Sigmoid colon (tissue), 7 donors: ENCODE measurements at places on chromosomes 12 and 14. TPM values are rescaled to one million over a fixed set of nuclear protein-coding genes. Genes with fewer than 3 reads are reported as not detected.
A peak's percentile ranks its signal among the peaks of the same experiment; 100 is the strongest.

The DBX2 gene
- total RNA-seq = not detected

The TDP1 gene
- total RNA-seq = 6.8 TPM

The LMNTD1 gene
- total RNA-seq = 1.5 TPM

The POTEM gene
- total RNA-seq = not detected

DNA sequence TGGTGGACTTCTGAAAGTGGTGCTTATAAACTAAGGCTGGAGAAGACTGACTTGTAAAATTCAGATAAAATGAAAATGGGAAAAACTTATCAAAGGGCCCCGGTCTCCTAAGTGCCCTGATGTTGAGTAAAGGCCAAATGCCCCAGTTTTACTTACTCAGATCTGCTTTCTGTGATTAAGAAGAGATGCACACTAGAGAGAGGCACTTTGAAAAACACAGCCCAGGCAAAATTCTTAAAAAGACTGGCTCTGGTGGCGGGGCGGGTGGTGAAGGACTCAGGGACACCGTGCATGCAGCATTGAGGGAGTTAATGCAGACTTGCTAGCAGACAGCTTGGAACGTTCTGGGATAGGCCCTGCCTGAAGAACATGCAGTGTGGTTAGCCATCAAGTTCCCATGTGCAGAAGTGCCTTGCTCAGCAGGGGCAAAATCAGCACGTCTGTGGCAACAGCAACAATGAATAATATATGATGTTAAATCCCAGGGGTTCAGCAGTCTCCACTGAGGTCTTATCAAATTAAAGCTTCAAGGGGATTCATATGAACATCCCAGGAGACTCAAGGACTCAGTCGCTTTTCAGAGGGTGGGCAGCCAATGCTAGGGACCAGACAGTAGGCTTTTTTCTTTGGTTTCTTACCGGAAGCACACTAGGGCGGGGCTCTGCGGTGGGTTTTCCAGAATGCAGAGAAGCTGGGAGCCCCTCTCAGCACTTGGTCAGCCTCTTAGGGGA is 105.0 kb downstream of the DAD1 start:
- DNase-seq = no peak

DNA sequence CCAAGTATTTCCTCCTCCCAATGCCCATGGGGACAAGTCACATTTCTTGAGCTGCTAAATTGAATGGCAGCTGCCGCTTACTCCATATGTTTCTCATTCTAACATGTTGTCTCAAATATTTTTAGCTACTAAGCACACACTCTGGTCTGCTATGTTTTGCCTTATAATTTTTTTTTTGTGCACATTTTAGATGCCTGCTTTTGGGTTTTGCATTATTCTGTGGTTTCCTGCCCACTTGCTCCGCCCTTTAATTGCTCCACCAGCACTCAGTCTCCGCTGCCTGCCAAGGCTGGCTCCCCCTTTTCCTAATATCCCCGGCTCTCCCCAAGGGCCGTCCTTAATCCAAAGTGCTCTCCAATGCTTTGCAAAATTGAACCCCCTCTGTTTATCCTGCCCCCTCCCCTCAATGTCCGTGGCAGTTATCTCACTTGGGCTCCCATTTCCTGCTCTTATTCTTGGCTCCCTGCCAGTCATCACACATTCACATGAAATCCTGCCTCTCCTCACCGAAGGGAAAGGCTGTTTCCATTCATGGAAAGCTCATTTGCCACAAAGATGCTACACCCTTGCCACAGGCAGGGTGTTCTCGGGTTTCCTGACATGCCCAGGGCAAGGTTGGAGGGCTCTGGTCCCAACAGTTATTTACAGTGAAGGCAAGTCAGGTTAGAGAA is 79.4 kb downstream of the C12orf75 start:
- DNase-seq = no peak

- DNase-seq = no peak
Observed at GRCh38 chr12:52182384-52182783, 9.4 kb downstream of the KRT80 start.

The DPPA3 gene
- total RNA-seq = not detected

DNA sequence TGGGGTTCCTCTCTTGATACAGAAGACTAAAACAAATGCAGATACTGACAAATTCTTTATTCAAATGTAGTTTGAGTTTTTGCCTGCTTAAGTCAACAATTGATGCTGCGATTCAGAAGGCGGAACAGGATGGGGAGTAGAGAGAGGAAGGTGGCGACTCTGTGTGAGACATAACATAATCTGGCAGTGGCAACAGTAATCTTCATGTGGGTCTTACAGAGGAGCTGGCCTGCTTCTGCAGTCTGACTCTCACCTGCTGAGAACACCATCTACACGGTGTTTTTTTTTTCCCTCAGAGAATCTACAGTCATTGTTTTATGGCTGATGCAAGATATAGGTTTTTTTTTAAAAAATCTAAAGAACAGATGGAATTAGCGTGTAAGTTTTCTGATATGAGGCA is 10.1 kb downstream of the CCDC92 start:
- no peak for DNase-seq

The OR6C68 gene
- not detected for total RNA-seq

DNA sequence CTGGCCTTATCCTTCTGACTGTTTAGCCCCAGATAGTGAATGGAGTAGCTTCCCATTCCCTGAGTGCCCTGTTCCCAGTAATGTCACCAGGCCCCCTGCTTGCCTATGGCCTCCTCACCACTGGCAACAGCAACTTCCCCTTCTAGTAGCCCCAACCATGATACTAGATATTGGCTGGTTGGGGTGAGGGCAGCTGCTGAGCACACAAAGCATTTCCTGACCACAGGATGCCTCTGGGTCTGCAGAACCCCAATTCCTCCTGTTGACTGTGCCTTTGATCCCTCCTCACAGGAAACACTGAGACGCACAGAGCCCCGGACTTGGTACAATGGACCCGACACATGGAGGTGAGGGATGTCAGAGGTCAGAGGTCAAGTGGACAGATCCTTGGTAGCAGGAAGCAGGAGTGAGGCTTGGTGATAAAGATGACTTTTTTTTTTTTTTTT is 597 bp downstream of the SOAT2 start:
- DNase-seq = no peak

The TAS2R31 gene
- total RNA-seq = 6.1 TPM

The PIGH gene
- total RNA-seq = 23.5 TPM

DNA sequence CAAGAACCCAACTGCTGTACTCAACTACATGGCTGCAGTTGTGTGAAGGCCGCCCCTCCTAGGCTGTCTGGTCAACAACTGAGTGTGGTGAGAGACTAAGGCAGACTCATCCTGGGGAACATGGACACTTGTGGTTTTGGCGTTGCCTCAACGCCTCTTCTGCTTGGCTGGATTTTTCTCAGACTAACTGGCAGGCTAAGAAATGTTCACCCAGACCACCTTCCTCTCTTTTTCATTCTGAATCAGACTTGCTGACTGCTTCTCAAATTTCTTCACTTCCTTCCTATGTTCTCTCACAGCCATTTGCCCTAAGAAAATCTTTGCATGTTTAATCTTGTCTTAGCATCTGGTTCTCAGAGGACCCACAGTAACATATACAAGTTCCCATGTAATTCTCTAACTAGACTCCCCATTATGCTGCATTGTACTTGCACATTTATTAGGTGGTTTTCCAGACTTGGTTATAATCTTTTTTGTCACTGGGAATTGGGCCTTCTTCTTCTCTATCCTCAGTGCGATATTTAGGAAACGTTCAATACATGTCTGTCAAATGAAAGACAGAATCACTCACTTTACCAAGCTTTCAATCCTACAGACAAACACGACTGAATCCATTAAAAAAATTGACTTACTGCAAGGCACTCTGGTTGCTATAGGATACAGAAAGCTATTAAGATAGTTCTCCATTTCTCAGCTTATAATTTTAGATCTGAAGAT is 327.6 kb downstream of the CCER1 start:
- no peak for DNase-seq

- no peak for DNase-seq
Observed at GRCh38 chr12:8698879-8699278, 1.1 kb downstream of the RIMKLB start.

DNA sequence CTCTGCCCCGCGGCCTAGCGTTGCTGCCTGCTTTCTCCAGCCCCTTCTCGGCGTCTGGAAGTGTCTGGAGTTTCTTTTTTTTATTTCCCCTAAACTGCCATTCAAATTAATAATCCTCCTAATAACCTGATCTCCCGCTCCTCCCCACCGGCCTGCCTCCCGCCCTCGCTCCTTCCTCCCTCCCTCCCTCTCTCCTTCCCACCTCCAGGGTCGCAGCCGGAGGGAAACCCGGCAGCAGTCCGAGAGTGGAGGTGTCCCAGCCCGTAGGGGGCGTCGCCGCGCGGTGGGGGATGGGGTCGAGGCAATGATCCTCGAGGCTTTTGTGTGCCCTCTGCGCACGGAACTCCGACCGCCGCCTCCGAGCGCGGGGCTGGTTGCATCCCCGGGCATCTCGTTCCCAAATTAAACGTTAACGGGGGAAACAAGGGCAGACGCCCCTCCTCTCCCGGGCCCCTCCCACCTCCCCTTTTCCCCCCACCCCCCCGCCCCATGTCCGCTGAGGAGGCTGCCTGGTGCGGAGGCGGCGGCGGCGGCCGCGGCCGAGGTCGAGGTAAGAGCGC is 1.0 kb upstream of the SOCS2 start:
- peak; percentile 92 for DNase-seq

GRCh38 chr12:88932457-88932856 is 352.2 kb upstream of the KITLG start:
- no peak for DNase-seq

GRCh38 chr14:104600141-104600643 is 4.4 kb downstream of the TMEM179 start:
- DNase-seq = no peak

GRCh38 chr12:26156201-26156871 is 31.5 kb upstream of the BHLHE41 start:
- DNase-seq = no peak

GRCh38 chr14:44846232-44846824 is 115.4 kb downstream of the KLHL28 start:
- DNase-seq = no peak

GRCh38 chr14:65299826-65300225 is 112.7 kb upstream of the FUT8 start:
- DNase-seq = no peak

GRCh38 chr12:1429980-1430379 is 164.4 kb downstream of the FBXL14 start:
- DNase-seq = no peak

DNA sequence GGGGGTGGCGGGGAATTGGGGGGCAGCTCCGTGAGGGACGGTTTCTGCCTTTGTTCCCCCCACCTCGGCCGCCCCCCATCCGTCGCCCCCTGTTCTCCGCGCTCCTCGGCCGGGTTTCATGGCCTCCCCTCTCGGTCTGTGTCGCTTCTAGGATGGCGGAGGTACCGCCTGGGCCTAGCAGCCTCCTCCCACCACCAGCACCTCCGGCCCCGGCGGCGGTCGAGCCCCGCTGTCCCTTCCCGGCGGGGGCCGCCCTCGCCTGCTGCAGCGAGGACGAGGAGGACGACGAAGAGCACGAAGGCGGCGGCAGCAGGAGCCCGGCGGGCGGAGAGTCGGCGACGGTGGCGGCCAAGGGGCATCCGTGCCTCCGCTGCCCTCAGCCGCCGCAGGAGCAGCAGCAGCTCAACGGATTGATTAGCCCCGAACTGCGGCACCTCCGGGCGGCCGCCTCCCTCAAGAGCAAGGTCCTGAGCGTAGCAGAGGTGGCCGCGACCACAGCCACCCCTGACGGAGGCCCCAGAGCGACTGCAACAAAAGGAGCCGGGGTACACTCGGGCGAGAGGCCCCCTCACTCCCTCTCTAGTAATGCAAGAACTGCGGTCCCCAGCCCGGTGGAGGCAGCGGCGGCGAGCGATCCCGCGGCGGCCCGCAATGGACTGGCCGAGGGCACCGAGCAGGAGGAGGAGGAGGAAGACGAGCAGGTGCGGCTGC is 575 bp downstream of the NAA30 start:
- peak; percentile 67 for DNase-seq

- DNase-seq = no peak
Observed at GRCh38 chr14:99983251-99984015, 81.8 kb upstream of the EVL start.

GRCh38 chr14:95683793-95684192 is 2.4 kb upstream of the TCL1B start:
- no peak for DNase-seq

The CACNA2D4 gene
- 4.9 TPM for total RNA-seq

The ART4 gene
- total RNA-seq = 0.27 TPM

DNA sequence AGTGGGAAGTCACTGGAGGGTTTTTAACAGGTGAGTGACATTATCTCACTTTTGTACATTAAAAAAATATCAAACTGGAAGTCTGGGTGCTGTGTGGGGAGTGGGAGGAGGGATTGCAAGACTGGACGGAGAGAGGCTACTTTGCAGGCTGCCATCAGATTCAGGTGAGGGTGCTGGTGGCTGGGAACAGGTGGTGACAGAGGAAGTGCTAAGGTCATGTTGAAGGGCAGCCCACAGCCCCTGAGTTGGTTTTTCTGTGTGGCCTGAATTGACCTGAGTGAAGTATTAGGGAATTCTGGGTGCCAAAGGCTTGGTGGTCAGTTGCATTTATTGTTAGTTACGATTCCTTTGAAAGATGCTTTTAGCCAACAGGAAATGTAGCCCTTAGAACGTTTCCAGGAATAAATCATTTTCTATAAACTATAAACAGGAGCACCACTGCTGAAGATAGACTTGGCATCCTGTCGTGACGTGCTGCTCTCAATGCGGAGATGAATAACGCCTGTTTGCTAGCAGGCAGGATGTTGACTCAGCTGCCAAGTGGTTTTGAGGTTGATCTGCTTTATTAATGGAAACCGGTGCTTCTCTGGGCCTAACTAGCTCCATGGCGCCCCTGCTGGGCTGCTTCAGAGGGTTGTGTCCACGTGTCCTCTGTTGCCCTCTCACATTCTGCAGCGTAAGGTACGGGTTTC is 707.5 kb upstream of the TMEM132C start:
- no peak for DNase-seq

The SCN8A gene
- 0.41 TPM for total RNA-seq

DNA sequence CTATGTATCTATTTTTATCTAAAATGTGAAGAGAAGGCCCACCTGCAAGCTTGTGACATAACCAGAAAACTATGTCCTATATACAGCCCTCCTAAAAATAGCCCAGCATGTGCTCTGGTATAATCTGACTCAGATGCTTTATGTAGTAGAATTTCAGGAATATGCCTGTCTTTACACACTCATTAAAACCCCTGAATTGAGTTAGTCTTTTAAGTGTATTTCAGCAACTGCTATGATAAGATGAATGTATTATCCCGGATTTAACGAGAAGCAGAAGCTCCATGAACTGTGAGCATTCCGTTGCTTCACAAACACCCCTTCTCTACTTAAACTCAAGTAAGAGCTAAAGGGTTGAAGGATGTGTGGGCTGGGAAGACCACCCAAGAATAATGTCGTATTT is 89.9 kb upstream of the PRICKLE1 start:
- no peak for DNase-seq

DNA sequence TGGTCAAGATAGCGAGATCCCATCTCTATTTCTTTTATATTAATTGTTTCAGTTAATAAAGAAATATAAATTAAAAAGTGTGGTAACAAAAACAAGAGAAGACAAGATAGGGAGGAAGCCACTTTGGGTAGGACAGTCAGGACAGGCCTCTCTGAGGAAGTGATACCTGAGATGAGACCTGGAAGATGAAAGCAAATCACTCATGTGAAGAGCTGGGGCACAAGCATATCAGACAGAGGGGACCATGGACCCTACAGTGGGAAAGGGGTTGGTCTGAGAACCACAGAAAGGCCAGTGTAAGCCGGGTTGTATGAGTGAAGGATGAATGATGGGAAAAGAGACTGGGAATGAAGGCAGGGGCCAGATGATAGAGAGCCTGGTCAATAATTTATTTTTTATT is 1.8 kb upstream of the MED6 start:
- no peak for DNase-seq
